ENCODE measurements at places on chromosomes 12 and 14.

GRCh38 chr14:61467296-61467695, 145.9 kb downstream of the PRKCH start:
- DNase-seq: no peak

DNA sequence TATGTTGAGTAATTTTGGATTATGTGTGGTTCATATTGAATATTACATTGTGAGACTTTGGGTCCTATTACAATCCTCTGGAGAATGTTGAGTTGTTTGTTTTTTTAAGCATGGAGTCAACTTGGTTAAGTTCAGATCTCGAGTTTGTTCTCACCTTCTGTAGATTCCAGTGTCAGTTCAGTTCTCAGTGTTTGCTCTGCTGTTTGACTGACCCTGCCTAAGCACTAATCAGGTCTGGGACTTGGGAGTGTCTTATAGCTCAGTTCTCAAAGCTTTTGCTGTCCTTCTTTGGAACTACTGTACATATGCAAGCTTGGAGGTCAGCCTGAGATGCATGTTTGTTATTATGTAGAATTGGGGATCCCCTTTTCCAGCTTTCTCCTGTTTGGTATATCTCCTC, 63.1 kb downstream of the DIP2B start:
- DNase-seq: peak; percentile 54

GRCh38 chr14:103002578-103003350, 54.6 kb downstream of the CDC42BPB start:
- DNase-seq: no peak

DNA sequence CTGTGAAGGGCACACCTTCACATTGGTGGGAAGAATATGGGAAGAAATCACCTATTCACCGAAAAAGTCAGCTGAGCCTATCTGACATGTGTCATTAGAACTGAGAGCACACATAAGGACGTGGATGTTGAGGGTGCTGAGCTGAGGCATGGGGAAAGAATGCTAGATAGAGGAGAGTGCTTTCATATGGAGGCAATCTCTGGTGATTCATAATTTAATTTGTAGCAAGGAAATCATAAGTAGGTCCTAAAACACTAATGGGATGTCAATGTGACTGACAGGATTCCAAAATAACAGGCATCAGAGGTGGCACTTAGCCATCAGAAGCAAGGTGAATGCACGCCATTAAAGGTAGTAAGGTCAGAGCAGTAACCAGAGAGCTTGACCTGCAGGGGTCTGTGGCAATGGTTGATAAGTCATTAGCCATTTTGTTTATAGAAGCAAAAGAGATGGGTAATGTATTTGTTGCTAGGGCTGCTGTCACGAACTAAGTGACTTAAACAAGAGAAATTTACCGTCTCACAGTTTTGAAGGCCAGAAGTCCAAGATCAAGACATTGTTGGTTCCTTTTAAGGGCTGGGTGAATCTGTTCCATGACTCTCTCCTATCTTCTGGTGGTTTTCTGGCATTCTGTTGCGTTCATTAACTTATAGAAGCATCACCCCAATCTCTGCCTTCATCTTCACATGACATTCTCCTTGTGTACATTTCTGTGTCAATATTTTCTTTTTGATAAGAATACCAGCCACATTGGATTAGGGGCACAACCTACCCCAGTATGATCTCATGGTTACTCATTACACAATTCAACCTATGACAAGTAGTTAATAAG, 69.3 kb downstream of the ANKS1B start:
- peak; percentile 71 for DNase-seq

DNA sequence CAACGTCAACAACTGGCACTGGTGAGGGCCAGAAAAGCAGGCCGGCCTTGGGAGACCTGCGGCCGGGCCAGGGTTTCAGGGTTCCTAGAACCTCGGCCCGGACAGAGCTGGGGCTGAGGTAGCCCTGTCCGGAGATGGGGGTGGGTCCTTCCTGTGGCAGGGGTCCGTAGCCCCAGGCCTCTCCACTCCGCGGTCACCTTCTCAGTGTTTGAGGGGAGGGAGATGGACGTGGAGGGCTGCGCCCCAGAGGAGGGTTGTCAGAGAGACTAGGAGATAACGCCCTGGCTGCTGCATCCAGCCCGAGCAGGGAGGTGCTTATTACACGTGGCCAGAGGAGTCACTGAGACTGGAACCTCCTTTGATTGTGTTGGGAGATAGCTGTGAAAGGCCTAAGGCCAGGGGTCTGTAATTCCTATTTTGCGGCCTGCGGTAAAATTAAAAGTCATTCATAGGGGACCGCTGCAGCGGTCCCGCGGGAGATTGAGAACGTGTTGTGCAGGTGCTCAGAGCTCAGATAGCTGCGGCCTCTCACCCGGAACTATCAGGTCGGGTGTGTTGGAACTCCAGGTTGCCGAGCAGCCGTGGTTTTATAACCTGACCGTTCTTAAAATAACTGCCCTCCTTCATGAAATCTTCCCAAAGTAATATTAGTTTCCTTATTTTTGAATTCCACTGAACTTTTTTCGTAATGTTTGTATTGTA, 507 bp downstream of the AHSA1 start:
- peak; percentile 26 for DNase-seq

GRCh38 chr14:99118946-99119345, 153.1 kb downstream of the BCL11B start:
- DNase-seq: no peak

- DNase-seq: peak; percentile 76
Measured at GRCh38 chr12:105355752-105356151, 25.3 kb downstream of the C12orf75 start.

DNA sequence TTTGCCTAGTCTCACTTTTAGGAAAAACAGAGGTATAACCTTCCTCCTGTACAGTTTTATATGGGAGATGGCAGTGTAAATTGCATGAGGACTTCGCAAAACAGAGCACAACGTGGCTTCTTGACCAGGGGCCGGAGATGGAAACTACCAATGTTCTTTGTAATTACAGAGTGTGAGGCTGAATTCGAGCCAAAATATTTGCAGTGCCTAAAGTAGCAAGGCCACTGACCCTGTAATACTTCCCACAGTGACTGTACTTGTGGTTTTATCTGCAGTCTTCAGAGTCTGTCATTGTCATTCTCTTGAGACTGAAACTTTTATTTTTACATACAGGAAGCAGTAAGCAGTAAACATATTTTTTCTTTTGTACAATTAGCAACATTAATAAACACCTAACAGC, 98.9 kb downstream of the RERG start:
- peak; percentile 14 for DNase-seq

GRCh38 chr14:83559721-83560120, 1970.2 kb upstream of the FLRT2 start:
- peak; percentile 71 for DNase-seq

- no peak for DNase-seq
Measured at GRCh38 chr12:77882709-77883108, 52.0 kb downstream of the NAV3 start.

DNA sequence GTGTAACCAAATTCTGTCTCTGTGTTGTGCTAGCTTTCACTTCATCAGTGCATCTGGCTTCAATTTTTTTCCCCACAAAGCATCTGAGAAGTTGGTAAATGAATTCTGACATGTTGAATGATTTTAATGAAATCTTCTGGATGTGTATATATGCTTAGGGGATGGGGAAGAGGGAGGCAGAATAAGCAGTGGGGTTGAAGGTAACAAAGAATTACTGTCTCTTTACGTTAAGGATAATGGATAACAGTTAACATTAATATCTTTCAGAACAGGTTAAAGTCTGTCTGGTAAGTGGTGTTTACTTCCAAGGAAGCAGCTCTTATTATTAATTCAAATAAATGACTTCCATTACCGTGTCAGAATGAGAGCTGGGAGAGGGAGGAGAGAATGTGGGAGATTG, 261.7 kb downstream of the ERC1 start:
- DNase-seq: no peak

DNA sequence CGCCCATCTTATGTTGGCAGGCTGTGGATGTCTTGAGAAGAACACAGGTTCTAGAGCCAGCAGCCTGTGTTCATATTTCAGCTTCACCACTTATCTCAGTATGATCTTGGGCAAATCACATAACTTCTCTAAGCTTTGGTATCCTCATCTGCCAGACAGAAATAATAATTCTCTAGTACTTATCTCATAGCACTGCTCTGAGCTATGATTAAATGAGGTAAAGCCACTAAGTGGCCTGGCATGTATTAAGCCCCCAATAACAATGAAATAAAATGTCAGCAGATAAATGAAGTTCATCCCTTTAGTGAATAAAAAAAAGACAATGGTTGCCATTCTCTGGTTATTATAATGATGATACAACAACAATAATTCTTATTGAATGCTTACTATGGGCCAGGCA, 104.9 kb upstream of the EEA1 start:
- no peak for DNase-seq

GRCh38 chr12:38053655-38054464, 262.7 kb upstream of the ALG10B start:
- no peak for DNase-seq

GRCh38 chr12:27500546-27500945, 23.5 kb upstream of the PPFIBP1 start:
- no peak for DNase-seq

- DNase-seq: no peak
Measured at GRCh38 chr14:34051966-34052657, 101.2 kb upstream of the EGLN3 start.

DNA sequence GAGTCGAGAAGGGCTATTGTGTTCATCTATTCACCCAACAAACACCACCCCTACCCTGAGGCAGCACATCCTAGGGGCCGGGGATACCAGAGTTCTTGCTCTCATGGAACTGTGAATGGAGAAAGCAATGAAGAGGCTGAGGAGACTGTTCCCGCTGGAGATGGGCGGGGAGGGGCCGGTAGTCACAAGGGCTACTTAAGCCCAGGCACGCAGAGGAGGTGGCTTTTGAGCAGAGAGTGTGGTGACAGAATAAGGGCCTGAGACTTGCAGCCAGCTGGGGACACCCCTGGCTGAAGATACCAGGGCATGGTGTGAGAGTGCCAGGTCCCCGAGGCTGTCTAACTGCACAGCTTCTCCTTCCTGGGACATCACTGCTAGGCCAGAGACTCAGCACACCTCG, 114.1 kb upstream of the EVL start:
- DNase-seq: no peak

GRCh38 chr12:70549340-70550179, 87.7 kb downstream of the PTPRB start:
- no peak for DNase-seq

DNA sequence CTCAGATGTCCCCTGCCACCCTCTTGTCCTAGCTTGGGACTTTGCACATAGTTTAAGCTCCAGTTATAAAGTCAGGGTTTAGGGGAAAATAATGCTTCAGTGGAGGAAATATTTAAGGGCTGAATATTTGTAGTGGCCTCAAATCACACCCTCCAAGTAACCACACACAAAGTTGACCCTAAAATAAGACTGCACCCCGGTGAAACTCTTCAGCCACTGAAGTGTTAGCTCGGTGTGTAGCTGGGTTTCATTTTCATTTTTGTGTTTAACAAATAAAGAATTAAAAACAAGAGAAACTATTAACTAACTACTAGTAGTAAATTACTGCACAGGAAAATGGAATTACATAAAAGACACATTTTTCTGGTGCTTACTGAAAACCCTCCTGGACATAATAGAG, 14.8 kb upstream of the BCL11B start:
- DNase-seq: no peak
